Airway epithelial cell (primary cell): ENCODE measurements at places on chromosomes 16 and 17. TPM values are rescaled to one million over a fixed set of nuclear protein-coding genes. Genes with fewer than 3 reads are reported as not detected.

Gene OR1F1
- 0.78 TPM in 1 of 2 replicates, not detected in the other for total RNA-seq

Gene TPPP3
- total RNA-seq = 0.19 TPM in 1 of 2 replicates, not detected in the other

Gene KCNG4
- total RNA-seq = not detected in 2 replicates

Gene OTOP3
- 0.14 and 0.56 TPM in 2 replicates for total RNA-seq

Gene OR1A1
- total RNA-seq = not detected in 2 replicates
